Muscle of leg (tissue), 16 donors: ENCODE measurements at places on chromosomes 1 and 21. TPM values are rescaled to one million over a fixed set of nuclear protein-coding genes. Genes with fewer than 3 reads are reported as not detected.

DNA sequence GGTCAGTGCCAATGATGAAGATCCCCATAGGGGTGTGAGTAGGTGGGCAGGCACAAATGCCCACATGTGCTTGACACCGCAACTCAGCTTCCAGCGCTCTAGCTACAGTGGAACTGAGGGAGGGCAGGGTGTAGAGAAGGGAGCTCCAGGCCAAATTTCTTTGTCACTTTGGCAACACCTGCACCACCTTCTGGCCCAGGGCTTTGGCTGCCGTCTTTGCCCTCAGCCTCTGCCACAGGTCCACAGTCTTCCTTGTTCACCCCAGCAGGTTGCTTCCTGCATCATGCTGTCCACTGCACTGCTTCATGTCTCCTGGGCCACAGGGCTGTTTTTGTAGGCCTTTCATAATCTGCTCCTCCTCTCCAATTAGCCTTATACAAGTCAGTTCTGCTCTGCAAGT, 20.4 kb upstream of the FMOD start:
- DNase-seq: no peak
- peaks cover 2% of the 10 kb centered on the region for H3K27me3 ChIP-seq
- no peak overlapping the region for H3K4me3 ChIP-seq
- peaks cover 14% of the 10 kb centered on the region for H3K4me1 ChIP-seq
- H3K36me3 ChIP-seq: no peaks in the 10 kb centered on the region

DNA sequence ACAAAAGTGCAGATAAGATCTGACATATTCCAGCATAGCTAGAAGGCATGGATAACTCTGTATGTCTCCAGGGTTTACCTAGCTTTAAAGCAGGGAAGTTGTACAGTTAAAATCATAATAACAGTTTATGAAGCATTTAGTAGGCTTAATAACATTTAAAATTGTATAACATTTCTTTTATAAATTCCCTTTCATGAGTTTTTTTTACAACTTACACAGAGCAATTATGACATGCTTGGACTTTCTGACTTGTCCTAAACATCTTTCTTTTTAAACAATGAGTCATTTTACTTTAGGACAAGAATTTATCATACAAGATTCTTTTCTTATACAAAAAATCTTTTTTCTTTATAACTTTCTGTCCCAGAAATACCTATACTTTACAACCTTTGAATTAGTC, 408.5 kb upstream of the NEGR1 start:
- DNase-seq: no peak
- H3K27me3 ChIP-seq: no peaks in the 10 kb centered on the region
- H3K4me1 ChIP-seq: no peaks in the 10 kb centered on the region
- no peaks in the 10 kb centered on the region for H3K36me3 ChIP-seq

GRCh38 chr1:153190373-153190772, 12.9 kb upstream of the LELP1 start:
- H3K27ac ChIP-seq: no peak overlapping the region
- no peak overlapping the region for H3K4me3 ChIP-seq
- H3K4me1 ChIP-seq: no peaks in the 10 kb centered on the region
- no peak for DNase-seq
- H3K27me3 ChIP-seq: peaks cover 2% of the 10 kb centered on the region

DNA sequence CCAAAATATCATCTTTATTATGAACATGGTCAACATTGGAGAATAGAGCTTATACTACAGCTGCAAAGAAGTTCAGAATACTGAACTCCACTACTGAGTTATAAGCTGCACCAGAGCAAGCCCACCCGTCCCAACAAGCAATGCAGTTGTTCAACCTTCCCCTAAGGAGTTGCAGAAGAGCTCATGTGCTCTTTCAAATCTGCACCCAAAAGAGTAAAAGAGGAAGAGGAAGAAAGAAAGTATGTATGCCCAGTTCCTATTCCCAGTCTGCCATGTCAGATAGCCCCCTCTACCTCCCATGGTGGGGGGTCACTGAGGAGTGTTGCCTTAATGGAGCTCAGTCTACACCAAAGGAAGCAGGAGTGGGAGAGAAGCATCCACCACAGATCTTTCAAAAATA, 6.9 kb downstream of the C1orf162 start:
- H3K4me1 ChIP-seq: peaks cover 11% of the 10 kb centered on the region
- H3K27me3 ChIP-seq: no peaks in the 10 kb centered on the region
- H3K27ac ChIP-seq: no peak overlapping the region

GRCh38 chr1:168236836-168237611, 11.2 kb downstream of the SFT2D2 start:
- no peak overlapping the region for H3K27ac ChIP-seq
- H3K4me3 ChIP-seq: no peak overlapping the region
- no peak for DNase-seq
- H3K36me3 ChIP-seq: peaks cover 48% of the 10 kb centered on the region
- H3K4me1 ChIP-seq: no peaks in the 10 kb centered on the region

DNA sequence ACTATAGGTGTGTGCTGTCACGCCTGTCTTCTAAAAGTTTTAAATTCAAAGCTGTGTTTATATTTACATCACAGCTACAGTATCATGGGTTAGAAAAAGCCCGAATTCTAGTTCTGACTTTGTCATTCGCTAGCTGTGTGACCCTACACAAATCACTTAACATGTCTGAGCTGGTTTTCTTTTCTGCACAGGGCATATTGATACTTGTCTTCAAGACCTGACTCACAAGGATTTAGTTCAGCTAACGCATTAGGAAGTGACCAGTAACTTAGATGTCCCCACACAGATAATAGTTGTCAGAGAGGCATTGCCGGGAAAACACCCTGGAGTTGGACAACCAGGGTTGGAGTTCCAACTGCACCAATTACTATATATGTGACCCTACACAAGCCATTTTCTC, 25.9 kb downstream of the GIPC2 start:
- no peaks in the 10 kb centered on the region for H3K36me3 ChIP-seq
- no peaks in the 10 kb centered on the region for H3K4me1 ChIP-seq
- no peak for DNase-seq
- H3K27ac ChIP-seq: no peak overlapping the region
- H3K4me3 ChIP-seq: no peak overlapping the region

DNA sequence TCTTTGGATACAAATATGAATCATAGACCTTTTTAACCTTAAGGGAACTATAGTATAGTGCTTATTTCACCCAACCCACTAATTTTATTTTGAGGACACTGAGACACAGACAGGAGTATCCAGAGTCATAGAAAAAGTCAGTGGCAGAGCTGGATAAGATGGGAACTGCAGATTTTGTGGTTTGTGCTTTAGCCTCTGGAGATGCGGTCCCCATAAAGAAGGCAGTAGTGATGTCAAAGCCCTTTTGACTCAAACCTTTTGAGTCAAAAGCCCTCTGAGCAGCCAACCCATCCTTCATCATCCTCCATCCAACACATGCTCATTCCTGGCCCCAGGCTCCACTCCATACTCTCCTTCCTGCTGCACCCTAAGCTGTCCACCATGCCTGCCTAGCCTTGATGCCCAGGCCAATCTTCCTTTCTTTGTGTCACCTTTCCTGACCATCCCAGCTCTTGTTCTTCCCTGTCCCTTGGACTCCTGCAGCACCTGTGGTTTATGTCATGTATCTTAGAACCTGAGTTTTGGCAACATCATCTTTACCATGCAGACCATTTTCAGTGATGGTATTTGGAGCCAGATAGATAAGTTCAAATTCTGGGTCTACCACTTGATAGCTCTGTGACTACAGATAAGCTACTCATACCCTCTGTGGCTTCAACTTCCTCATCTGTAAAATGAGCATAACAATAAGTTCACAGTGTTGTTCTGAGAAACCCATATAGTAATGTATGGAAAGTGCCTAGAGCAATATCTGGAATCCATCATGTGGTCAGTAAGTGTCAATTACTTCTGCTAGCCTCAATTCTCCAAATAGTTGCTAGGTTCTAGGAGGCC, 20.1 kb downstream of the SLAMF1 start:
- DNase-seq: no peak
- peaks cover 8% of the 10 kb centered on the region for H3K4me1 ChIP-seq
- no peak overlapping the region for H3K27ac ChIP-seq
- no peak overlapping the region for H3K4me3 ChIP-seq

DNA sequence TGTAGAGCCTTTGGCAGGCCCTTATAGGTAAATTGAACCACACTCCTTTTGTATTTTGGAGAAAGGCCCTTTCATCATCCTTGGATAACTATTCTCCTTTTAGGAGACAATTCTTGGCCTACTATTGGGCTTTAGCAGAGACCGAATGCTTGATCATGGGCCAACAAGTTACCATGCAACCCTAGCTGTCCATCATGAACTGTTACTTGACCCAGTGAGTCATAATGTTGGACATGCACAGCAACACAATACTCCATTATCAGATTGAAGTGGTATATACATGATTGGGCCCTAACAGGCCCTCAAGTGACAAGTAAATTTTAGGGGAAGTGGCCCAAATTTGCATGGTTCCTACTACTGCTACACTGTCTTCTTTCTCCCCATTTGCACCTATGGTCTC, 84.4 kb downstream of the CATSPERE start:
- DNase-seq: no peak
- H3K36me3 ChIP-seq: no peaks in the 10 kb centered on the region
- no peak overlapping the region for H3K27ac ChIP-seq

DNA sequence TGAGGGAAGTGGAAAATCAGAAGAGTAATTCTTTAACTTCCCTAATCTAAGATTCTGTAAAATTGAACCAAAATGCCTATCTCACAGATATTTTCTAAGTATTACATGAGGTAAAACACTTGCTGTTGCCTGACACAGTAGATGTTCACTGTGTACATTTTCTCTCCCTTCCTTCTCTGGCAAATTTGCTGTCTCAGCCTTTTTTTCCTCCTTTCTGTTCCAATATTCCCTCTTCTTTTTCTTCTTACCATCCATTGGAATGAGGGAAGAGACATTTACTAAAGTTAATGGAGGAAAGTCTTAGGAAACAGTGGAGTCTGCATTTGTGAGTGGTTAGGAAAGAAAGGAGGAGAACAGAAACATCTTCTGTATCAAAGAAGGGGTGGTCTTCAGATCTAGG, 239.9 kb downstream of the ZP4 start:
- H3K4me1 ChIP-seq: no peaks in the 10 kb centered on the region
- no peak overlapping the region for H3K27ac ChIP-seq
- no peaks in the 10 kb centered on the region for H3K27me3 ChIP-seq
- DNase-seq: no peak
- H3K4me3 ChIP-seq: no peak overlapping the region

DNA sequence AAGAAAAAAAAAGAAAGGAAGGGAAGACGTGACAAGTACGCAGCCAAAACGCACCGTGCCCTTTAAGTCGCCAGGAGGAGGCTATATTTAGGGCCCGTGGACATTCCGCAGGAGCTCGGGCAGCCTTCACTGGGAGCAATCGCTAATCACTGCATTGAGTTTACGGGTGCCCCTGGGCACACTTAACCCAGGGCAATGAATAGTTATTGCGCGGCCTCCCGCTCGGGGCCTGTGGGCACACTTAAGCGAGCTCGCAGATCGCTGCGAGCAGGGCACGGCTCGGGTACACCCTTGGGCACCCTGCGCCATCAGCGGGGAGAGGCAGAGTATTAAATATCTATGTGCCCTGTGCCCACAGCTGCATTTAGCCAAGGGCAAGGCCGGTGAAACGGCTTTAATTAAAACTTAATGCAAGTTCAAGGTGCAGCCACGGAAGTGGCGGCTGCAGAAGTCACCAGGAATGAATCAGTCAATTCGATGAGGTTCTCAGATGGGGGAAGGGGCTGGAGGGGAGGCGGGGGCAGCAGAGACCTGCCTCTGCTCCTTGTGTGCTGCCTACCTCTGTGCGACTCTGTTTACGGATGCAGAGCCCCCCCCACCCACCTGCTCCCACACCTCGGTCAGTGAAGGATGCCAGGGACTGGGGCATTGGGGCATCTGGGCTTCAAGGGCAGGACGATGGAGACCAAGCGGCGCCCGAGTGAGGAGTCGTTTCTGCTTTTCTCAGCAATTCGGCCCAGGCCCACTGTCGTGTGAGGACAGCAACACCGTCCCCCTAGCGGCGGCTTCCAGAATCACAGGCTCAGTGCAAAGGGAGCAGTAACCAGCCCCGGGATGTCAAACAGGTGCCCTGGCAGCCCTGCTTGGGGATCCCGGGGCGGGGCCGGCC, 51.8 kb upstream of the TARDBP start:
- H3K27me3 ChIP-seq: peaks cover 6% of the 10 kb centered on the region
- no peak overlapping the region for H3K4me3 ChIP-seq
- peaks cover 55% of the 10 kb centered on the region for H3K4me1 ChIP-seq
- H3K27ac ChIP-seq: peak overlapping the region; percentile 69

DNA sequence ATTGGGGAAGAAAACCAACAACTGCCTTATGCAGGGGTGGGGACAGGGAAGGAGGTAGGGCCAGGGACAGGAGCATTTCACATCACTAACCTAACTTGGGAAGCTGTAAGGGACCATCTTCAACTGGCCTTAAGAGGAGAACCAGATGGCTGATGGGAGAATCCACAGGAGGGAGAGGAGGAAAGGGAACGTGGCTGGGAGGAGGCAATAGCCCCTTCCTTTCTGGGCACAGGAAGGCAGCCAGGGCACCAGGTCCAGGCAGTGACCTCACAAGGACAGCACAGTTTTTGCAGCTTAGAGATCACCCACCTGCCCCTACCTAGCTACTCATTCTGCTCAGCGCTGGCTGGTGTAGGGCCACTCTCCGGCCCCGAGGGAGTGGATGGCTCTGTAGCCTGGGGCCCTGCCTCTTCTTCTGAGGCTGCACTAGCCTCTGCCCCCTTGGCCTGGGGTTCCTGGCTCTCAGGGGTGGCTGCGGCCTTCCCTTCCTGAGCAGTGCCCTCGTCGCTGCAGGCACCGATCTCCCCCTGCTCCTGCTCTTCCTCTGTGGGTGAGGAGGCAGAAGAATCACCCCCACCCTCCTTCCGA, 1.7 kb downstream of the MARCKSL1 start:
- H3K36me3 ChIP-seq: peaks cover 45% of the 10 kb centered on the region
- H3K4me1 ChIP-seq: peaks cover 51% of the 10 kb centered on the region
- no peak for DNase-seq
- H3K4me3 ChIP-seq: peak overlapping the region; percentile 72

DNA sequence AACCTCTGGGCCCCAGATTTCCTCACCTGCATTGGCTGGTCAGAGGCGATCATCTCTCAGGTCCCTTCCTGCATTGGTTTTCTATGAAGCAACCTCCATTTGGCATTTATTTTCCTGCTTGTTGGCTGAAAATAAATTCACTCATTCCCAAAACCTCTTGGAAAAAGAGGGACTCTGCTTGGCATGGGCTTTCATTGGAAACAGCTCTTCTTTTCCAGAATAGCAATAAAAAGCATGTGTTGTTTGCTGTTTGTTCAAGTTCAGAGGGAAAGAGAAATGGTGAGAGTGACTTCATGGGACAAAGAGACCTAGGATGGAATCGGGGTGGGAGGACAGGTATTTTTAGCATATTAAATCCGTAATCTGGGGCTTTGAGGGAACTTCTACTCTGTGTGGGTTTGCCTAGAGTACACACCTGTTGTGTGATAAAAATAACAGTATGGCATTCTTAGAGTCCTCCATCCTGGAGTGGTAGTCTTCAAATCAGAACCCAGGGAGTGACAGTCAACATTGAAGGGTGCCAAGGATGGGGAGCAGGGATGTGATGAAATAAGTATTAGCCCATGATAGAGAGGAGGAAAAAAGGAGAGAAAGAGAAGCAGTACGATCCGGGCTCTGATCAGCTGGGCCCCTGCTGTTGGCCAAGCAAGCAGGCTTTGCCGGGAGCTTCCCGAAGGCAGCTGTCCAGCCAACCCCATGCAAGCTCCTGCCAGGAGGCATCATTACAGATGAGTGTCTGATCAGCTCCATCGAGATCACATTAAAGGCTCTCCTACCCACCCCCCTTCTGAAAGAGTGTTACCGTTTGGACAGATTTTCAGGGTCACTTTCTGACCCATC, 131.9 kb upstream of the NFIA start:
- H3K36me3 ChIP-seq: no peaks in the 10 kb centered on the region
- peak overlapping the region; percentile 52 for H3K27ac ChIP-seq
- H3K27me3 ChIP-seq: no peaks in the 10 kb centered on the region

The DDOST gene
- total RNA-seq: 145 TPM

The IGSF5 gene
- total RNA-seq: 0.75 TPM

The LCE2C gene
- total RNA-seq: not detected

The DIO1 gene
- total RNA-seq: not detected

The S100A7A gene
- not detected for total RNA-seq
